Heart left ventricle (tissue), 16 donors: ENCODE measurements at places on chromosomes 13 and 19.

DNA sequence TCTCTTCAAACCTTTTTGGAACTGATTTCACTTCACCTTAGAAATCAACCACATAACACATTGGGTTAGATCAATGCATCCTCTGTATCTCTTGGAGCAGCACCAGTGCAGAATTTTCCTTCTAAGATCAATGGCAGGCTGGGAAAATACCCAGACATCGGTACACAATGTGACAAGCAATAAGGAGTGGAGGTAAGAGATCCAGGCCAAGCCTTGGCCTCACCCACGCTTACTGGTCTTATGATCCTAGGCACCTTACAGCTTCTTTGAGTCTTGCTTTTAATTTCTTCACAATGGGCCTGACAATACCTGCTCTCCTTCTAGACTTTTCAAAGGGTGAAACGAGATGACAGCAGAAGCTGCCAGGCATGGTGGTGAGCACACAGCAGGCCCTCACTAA lies 232.0 kb downstream of the LACC1 start:
- DNase-seq = no peak

DNA sequence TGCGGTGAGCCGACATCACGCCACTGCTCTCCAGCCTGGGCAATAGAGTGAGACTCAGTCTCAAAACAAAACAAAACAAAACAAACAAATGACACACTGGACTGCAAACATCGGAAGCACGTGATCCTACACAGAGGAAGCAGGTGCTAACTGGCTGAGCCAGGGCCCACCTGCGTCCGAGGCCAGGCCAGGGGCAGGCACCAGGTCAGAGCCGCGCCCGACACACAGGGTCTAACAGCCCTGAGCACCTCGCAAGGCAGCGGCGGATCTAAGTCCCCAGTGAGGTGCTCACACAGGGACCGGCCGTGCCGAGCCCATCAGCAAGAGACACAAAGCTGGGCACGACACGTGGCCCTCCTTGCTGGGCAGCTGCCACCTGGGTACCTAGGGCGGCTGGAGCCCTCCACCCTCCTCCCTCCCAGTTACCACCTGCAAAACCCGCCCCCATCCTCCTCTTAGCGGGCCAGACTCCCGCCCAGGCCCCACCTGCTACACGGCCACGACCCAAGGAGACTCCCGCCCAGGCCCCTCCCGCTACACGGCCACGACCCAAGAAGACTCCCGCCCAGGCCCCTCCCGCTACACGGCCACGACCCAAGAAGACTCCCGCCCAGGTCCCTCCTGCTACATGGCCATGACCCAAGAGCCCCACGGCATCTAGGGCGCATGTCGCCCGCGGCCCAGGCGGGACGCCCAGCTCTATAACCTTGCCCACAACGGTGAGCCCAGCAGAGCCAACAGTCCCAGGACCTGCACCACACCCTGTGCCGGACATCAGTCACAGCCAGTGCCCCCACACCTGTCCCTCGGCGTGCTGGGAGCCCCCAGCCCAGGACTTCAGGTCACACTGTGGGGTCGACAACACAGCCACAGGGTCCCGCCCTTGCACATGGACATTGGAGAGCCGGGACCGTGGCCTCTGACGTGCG lies 15.6 kb downstream of the AP3D1 start:
- DNase-seq = no peak

DNA sequence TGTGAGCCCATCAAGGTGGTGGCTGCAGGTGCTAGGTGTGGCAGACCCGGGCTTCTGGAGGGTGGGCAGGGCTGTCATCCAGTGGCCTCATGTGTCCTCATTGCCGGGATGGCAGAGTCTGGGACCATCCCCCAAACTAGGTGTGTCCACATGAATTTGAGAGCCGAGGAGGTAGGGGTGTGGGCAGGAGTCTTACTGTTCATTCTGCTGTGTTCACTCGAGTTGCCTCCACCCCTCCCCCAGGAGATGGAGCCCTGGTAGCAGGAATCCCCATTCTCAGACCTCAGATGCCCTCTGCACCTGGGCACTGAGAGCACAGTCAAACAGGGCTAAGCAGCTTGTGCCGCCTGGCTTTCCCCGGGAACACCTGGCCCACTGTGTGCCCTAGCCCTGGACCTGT lies 22.4 kb downstream of the NAXD start:
- DNase-seq = no peak

- no peak for DNase-seq
Measured at GRCh38 chr19:51780270-51780669, 14.7 kb upstream of the FPR3 start.

DNA sequence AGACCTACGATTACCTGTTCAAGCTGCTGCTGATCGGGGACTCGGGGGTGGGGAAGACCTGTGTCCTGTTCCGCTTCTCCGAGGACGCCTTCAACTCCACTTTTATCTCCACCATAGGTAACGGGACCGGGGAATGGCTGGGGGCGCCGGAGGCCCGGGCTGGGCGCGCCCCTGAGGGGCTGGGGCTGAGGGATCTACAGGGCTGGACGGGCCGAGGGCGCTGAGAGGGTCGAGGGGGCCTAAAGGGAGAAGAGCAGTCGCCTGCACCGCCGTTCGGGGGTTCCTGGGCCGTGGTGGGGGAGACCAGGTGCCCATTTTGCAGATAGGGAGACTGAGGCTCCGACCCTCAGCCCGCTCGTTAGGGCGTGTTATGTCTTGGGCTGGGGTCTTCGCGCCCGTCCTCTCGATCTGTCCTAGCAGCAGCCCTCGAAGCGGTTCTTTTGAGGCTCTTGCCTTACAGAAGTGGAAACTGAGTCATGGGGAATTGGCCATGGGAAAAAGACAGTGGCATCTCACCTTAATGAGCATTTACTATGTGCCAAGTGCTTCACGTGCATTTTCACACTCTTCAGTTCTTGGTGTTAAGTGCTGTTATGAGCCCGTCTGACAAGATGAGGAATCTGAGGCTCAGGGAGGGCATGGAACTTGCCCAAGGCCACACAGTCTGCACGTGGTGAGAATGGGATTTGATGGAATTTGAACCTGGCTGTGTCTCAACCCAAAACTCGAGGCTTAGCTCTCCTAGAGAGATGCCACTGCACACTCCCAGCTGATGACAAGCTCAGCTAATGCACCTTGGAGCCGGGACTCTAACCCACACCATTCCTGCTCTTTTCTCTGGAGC lies 442 bp downstream of the RAB8A start:
- no peak for DNase-seq

DNA sequence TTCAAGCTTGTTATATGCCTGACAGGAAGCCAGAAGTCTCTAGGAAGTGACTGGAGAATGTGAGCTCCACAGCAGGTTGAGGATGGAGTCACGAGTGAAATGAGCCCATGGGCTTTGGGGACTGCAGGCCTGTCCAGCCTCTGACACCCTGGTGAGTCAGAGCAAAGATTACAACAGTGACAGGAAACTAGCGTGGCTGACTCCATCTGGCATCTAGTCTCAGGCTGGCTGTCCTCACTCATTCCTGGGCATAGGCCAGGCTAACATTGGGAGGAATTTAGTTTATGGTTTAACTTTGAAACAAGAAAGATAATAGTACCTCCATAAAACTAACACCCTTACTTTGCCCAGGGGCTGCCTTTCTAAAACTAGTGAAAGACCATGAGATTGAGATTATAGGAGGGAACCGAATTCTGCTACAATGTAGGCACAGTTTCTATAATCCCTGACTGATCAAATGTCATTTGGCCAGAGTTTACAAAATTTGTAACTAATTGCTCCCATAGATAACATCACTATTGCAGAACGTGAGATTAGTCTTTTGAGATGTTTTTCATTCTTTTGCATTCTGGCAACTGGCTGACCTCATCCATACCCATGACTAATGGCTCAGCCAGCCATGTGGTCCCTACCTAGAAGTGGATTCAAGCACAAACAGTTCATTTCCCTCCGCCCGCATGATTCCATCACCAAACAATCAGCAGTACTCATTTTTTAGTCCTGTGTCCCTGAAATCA lies 28.4 kb downstream of the PSG1 start:
- DNase-seq = peak; percentile 11

GRCh38 chr19:49421039-49421877 lies 2.0 kb downstream of the PTH2 start:
- DNase-seq = peak; percentile 70

- no peak for DNase-seq
Measured at GRCh38 chr19:41327076-41327575, 17.2 kb downstream of the CCDC97 start.

GRCh38 chr19:50843701-50844221 lies 10.4 kb upstream of the KLK15 start:
- DNase-seq = no peak

DNA sequence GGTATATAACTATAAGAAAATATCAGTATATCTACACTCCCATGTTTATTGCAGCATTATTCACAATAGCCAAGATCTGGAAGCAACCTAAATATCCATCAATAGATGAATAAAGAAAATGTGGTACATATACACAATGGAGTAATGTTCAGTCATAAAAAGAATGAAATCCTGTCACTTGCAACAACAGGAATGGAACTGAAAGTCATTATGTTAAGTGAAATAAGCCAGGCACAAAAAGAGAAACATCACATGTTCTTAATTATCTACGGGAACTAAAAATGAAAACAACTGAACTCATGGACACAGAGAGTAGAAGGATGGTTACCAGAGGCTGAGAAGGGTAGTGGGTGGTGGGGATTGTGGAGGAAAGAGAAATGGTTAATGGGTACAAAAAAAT lies 665.2 kb downstream of the TBC1D4 start:
- no peak for DNase-seq

GRCh38 chr13:92989301-92989700 lies 237.3 kb upstream of the GPC6 start:
- no peak for DNase-seq

- no peak for DNase-seq
Measured at GRCh38 chr13:79935121-79935520, 405.8 kb downstream of the SPRY2 start.

- no peak for DNase-seq
Measured at GRCh38 chr19:10115392-10116084, 4.0 kb downstream of the P2RY11 start.

DNA sequence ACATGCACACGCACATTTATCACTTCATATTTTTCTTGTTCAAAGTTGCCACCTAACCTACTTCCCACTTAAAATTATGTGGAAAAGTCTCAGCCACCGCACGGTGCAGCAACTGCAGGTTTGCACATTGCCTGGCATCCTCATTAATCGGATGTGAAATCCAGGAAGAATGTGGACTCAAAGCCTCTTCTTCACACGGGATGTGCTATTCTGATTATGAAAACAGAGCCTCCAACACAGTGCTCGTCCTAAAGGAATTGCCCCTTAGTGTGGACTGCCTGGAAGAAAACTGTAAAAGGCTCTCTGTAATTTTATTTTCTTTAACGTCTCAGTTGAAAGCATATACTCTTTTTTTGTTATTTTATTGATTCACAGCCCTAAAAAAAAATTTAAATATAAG lies 1303.5 kb downstream of the EFNB2 start:
- no peak for DNase-seq

- no peak for DNase-seq
Measured at GRCh38 chr13:106212386-106213010, 323.0 kb downstream of the EFNB2 start.

- DNase-seq = no peak
Measured at GRCh38 chr19:28874742-28875141, 338.2 kb downstream of the UQCRFS1 start.

GRCh38 chr19:27794494-27795042 lies 1418.4 kb downstream of the UQCRFS1 start:
- DNase-seq = peak; percentile 36

- DNase-seq = no peak
Measured at GRCh38 chr13:50948601-50949000, 39.0 kb downstream of the RNASEH2B start.

DNA sequence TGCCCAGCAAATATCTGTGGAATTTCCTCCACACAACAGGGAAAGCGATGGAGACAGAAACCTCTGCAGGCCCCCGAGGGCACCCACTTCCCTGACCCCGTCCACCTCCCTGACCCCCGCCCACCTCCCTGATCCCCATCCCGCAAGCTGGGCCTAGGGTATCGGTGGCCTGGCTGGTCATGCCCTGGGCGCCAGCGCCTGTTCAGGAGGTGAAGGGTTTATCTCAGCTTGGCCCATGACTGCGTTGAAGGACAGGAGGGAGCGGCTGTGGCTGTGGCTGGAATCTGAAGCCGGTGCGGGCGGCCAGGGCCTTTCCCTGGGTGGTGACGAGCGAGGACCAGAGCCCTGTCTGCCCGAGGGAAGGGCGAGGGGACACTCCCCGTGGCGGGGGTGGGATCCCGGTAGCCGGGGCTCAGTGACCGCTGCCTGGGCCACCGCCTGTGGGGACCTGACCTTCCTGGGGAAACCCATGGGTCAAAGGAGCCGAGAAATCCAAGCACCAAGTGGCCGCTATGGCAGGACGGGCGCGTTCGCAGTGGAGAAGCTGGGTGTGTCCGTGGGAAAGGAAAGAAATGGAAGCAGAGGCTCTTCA lies 20.7 kb downstream of the GAS6 start:
- no peak for DNase-seq

GRCh38 chr19:53463263-53463662 lies 4.3 kb upstream of the ZNF813 start:
- peak; percentile 57 for DNase-seq
